Stimulated activated CD8-positive, alpha-beta memory T cell treated with anti-CD3 and anti-CD28 coated beads, Interleukin-7, amount 100 ng/mL, for 1 hour (primary cell): ENCODE measurements at places on chromosomes 3 and 15.

GRCh38 chr3:171954690-171955383 is 84.5 kb upstream of the FNDC3B start:
- DNase-seq: no peak

- DNase-seq: no peak
Observed at GRCh38 chr3:118900737-118901525, 133.7 kb downstream of the IGSF11 start.

DNA sequence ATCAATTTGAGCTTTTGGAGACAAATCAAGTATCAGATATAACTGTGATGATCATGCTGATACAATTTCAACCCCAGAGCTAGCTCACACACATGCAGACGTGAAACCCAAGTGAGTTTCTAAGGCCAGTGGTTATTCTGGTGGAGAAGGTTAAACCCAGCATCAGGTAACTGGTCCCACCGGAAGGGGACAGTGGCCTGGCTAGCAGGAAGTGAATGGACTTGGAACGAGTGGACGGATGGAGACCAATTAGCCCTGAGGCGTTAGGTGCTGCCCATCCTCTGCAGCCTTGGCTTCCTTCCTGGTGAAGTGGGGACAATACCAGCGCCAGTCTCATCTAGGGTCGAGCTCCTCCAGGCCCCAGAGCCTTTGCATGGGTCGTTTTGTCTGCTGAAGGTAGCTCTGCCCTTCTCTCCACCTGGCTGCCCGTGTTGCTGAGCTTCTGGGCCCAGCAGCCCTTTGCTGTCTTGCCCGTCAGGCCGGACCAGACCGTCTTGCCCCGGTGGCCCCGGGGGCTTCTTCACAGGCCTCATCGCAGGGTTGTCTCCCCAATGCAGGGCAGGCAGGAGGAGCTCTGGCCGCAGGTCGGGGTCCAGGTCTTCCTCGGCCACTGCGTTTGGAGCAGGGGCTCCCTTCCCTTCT is 915 bp upstream of the KCTD6 start:
- no peak for DNase-seq

DNA sequence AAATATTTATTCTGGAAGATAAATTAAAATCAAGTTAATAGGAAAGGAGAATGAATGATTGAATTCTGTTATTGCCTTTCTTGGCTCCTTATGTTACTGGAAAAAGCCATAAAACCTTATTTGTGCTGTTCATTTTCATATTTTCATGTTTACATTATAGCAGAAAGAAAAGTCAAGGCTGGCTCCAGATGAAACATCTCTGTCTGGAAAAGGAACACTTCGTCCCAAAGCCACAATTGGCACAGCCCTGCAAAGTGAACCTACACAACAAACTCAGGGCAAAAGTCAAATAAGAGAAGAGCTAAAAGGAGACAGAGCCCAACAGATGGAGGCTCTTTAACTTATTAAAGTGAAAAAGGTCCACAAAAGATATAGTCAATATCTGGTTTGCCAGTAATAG is 73.4 kb downstream of the GTPBP8 start:
- DNase-seq: no peak

DNA sequence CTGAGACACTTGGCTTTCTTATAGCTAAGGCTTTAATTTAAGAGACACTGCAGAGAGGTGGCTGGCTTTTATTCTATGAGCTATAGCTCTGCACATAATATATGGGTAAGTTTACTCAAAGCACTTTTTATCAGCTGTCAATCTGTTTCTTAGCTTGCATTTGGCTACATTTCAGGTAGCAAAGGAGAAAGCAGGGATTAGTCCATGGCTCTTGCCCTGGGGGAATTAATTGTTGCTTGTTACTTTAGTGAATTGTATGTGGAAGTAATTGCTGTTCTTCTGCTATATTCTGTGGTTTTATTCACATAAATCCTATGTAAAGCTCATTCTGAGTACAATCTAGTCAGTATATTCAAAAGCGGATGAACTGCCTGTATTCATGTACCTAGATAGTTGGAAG is 14.4 kb upstream of the CCDC39 start:
- DNase-seq: no peak

DNA sequence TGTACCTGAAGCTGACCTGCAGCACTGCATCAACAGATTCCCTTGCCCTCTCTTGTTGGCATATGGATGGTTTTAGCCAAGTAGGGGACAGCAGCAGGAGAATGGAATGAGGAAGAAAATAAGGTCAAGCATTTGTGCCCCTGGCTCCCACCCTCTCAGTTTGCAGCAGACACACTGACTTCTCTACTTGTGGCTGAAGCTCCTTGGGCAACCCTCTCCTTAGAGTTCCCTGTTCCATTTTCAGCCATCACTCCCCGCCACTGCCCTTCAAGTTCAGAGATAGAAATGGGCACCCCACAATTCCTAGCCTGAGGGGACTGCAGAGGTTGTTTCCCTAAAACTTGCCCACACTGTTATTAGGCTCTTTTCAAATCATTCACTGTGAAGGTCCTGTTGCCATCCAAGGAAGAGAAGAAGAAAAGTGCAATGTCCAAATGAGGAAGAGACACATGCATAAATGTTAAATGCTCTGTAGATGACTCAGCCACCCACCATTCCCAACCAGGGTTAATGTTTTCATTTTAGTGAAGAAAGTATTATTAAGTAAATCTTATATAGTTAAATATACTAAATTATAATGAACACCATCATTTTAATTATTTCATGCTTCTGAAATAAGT is 295.9 kb upstream of the UBE2E2 start:
- DNase-seq: no peak

- no peak for DNase-seq
Observed at GRCh38 chr3:127196466-127197299, 3.8 kb downstream of the PRR23E start.

DNA sequence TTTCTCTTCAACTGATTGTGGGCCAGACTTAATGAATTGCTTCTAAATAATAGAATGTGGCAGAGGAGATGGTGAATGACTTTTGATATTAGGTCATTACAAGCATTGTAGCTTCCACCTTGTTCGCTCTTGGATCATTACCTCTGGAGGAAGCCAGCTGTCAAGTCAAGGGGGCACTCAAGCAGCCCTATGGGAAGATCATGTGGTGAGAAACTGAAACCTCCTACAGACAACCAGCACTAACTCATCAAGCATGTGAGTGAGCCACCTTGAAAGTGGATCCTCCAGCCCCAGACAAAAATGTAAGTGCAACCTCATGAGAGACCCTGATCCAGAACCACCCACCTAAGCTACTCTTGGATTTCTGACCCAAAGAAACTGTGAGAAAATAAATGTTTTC is 109.8 kb upstream of the TBC1D5 start:
- no peak for DNase-seq

GRCh38 chr3:65313666-65314065 is 625.9 kb upstream of the ADAMTS9 start:
- no peak for DNase-seq

- no peak for DNase-seq
Observed at GRCh38 chr3:127512256-127512655, 78.3 kb downstream of the TPRA1 start.

- DNase-seq: no peak
Observed at GRCh38 chr15:72318408-72318942, 1.5 kb downstream of the CELF6 start.

GRCh38 chr3:188326111-188326510 is 172.2 kb downstream of the LPP start:
- DNase-seq: no peak

DNA sequence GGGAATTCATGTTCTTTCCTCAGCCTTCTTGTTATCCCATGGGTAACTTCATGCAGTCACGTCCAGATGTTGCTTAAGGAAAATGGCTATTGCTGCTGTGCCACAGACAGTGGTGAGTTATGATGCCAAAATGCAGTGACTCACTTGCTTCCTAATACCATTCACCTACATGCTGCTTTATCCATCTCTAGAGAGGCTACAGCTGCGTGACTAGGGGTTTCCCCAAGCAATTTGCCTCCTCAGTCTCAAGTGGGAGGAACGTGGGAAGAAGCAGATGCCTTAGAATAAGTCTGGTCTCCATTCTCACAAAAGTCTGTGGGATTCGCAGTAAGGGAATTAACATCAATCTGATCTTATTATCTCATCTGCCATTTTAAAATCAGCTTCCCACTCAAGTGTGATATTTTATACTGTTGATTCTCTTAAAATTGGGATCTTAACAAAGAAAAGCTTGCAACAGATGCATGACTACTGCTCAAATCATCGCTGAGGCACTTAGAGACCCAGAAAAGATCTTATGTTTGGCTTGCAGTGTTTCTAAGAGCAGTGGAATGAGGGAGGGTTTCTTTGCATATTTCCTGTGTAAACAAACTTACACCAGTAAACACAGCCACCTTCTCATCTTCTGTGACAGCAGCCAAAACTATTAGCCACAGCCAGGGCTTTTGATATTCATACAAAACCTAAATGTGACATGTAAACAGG is 62.0 kb upstream of the ACP3 start:
- DNase-seq: no peak

DNA sequence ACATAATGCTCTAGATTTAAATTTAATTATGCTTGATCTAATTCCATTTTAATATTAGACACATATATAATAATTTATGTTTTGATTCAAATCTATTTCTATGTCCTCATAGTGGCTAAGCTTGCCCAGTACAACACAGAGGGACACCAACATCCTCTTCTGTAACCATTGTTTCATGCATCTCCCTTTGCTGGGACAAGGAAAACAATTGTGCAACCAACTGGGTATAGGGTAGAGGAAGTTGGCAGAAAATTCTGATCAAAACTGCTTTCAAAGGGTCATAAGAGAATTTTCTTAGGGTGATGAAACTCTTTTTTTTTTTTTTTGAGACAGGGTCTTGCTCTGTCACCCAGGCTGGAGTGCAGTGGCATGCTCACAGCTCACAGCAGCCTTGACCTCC is 121.4 kb upstream of the SGO1 start:
- DNase-seq: no peak

DNA sequence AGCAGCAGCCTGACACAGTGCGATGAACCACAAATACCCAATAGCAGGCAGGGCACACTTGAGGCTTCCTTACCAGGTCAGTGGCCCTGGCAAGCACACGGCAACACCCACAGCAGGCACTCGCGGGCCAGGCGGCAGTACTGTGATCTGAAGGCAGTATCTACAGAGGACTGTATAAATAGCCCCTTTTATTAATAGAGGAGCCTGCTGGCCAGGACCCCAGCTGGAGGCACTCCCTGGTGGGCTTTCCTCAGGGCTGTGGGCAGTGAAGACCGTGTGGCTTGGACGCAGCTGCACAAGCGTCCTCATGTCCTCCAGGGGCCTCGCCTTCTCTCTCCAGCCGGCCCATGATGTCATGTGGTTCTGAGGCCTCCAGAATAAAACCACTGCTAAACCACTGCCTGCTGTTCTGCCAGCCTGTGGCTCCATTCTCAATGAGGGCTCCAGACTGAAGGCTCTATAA is 44.1 kb downstream of the LRIG1 start:
- no peak for DNase-seq

- no peak for DNase-seq
Observed at GRCh38 chr3:141313093-141313683, 55.1 kb upstream of the ZBTB38 start.

DNA sequence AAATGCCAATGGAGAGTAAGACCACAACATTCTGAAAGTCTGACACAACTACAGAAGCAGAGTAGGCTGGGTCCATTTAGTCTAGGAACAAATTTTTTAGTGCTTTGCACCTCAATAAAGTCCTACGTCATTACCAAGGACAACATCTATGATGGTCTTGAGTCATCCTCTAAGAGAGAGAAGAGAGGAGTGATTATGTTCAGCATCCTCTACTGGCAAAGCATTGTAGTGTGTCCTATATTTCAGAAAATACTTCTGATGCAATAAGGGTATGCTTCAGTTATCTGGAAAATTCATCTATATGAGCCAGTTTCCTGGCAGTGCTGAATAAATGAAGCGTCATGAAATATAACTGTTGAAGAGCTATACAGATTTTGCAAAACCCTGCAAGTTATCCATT is 95.6 kb downstream of the P2RY1 start:
- DNase-seq: no peak

- no peak for DNase-seq
Observed at GRCh38 chr15:93213281-93213680, 124.3 kb upstream of the RGMA start.

DNA sequence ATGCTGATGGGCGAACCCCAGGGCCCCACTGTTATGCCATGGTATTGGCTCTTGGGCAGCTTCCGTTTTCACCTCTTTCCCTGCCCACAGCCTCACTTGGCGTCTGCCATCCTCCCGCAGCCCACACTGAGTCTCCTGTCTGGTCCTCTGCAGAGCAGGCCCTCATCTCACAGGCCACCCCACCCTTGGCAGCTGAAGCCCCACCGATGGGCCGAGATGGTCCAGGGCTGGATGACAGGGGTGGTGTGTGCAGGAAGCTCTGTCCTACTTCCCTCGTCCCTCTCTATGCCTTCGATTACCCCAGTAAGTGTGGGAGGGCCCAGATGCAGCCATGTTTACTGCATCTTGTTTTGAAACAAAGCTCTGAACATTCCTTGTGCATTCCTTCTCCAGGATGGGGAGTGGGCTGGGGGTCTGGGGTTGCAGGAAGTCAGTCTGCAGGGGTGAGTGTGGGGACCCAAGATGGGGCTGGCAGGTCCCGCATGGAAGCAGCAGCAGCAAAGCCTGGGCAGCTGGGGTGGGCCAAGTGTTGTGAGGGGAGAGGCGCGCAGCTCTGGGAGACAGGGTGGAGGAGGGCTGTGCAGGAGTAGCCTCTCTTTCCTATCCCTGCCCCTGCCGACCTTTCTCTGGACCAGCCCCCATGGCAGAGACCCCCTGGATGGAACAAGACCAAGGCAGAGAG is 20.9 kb downstream of the TBC1D21 start:
- no peak for DNase-seq

GRCh38 chr3:120622870-120623726 is 27.0 kb downstream of the NDUFB4 start:
- no peak for DNase-seq

DNA sequence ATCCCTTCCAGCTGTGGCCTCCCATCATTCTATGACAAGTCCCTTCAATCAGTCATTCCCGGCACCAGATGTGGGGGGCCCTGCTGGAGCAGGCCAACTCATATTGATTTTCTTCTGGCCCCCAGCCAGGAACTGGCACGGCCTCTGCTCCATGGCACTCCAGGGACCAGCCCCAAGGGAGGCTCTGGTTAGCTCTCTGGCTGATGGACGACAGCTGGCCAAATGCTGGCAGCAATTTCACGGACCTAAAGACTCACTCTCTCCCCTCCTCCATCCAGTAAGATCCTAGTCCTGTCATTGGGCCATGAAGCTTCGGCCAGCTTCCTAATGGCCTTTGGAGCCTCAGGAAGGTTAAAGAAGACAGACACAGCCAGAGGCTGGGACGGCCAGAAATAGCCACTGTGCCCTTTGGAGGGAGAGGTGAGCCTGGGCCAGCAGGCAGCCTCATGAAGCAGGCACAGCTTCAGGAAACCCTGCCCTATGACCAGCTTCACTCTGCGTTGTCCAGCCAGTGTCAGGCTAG is 131.0 kb downstream of the MEX3B start:
- no peak for DNase-seq

GRCh38 chr15:39976291-39977274 is 42.7 kb downstream of the EIF2AK4 start:
- no peak for DNase-seq

DNA sequence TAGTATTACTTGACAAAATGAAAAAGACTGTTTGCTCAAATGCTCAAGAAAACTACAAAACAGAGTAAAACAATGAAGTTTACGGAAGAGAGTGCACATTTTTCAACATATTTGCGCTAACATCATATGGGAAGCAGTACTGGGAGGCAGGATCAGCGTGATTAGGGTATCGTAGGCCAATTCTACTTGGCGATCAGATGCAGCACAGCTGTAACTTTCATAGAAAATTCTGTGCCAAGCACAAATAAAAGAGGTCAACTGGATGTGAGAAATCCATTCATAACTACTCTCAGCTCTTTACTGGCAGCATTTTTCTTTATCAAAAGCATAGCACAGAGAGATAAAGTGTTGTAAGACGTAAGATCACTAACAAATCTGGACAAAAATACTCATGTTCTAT is 1196.3 kb upstream of the GBE1 start:
- DNase-seq: no peak

- DNase-seq: no peak
Observed at GRCh38 chr3:98985431-98985830, 83.9 kb upstream of the DCBLD2 start.
